ENCODE measurements at places on chromosomes 5 and 9. TPM values are rescaled to one million over a fixed set of nuclear protein-coding genes. Genes with fewer than 3 reads are reported as not detected.

CENPH gene
- total RNA-seq: 3.9 TPM

NDUFA8 gene
- total RNA-seq: 32.4 TPM

PCDHGB1 gene
- total RNA-seq: 3.9 TPM

NR2F1-AS1 gene
- total RNA-seq: 22.3 TPM

PDE6A gene
- 0.25 TPM for total RNA-seq

SLC9A3 gene
- 3.9 TPM for total RNA-seq

ADAMTSL2 gene
- total RNA-seq: 2.0 TPM

MLANA gene
- not detected for total RNA-seq

FGF10 gene
- total RNA-seq: 41.3 TPM

CERCAM gene
- total RNA-seq: 36.1 TPM

SPINK7 gene
- 65.3 TPM for total RNA-seq

CHSY3 gene
- 3.9 TPM for total RNA-seq

FOXD4L4 gene
- total RNA-seq: not detected

ARAP3 gene
- total RNA-seq: 13.3 TPM

CARTPT gene
- not detected for total RNA-seq

ALG2 gene
- 30.0 TPM for total RNA-seq

CCNJL gene
- total RNA-seq: 5.6 TPM

- no peak for DNase-seq
Measured at GRCh38 chr5:170491479-170491878, 12.3 kb upstream of the KCNIP1 start.

DNA sequence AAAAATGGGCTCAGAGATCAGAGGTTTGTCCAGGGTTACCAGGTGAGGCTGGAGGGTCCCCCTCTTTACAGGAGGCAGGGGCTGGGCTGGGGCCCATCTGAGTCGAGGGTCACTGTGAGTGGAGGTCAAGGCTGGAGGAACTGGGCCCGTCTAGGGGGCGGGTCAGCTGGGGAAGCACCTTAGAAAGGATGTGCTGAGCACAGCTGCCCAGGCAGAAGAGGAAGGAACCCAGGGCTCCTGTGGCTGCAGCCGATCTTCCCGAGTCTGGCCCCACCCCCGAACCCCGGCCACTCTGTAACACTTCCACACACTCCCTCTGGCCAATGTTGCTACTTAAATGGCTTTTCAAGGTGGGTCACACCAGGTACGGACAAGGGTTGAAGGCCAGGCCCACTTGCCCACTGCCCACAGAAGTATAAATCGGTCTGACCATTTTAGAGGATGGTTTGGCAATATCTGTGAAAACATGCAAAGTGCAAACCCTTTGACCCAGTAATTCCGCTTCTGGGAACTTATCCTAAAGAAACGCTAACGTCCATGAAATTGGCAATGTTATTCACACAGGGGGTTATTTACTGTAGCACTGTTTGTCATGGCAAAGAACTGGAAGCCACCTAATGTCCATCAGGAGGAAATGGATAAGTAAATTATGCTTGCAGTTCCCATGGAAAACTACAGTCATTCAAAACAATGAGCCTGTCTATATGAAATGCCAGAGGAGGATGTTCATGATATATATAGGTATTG, 30.5 kb upstream of the EEIG1 start:
- DNase-seq: no peak

DNA sequence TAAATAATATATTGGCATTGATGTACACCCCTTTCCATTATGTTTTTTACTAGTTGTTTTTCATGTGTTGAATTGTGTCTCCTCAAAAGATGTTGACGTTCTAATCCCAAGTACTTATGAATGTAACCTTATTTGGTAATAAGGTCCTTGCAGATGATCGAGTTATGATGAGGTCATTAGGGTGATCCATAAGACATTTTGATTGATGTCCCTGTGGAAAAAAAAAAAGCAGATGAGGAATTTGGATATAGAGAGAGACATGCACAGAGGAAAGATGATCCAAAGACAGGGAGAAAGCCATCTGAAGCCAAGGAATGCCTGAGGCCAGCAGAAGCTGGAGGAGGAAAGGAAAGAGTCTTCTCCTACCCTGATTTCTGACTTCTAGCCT, 632.7 kb downstream of the TLR4 start:
- DNase-seq: no peak

DNA sequence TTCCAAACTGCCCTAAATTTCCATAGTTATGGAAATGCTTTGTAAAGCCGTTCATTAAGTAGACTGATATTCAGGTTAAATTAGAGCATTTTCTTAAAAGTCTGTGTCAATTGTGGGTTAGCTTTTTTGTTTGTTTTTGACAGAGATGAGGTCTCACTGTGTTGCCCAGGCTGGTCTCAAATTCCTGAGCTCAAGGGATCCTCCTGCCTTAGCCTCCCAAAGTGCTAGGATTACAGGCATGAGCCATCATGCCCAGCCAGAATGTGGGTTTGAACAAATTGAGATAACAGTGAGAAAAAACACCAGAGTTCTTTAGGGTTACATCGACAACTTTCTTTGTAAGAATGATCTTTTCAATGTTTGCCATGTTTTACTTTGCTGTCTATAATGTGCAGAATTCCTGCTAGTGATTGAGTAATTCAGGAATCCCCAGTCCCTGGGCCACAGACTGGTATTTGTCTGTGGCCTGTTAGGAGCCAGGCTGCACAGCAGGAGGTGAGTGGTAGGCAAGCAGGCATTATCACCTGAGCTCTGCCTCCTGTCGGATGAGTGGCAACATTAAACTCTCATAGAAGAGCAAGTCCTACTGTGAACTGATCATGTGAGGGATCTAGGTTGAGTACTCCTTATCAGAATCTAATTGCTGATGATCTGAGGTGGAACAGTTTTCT, 80.5 kb downstream of the RAI14 start:
- DNase-seq: no peak

DNA sequence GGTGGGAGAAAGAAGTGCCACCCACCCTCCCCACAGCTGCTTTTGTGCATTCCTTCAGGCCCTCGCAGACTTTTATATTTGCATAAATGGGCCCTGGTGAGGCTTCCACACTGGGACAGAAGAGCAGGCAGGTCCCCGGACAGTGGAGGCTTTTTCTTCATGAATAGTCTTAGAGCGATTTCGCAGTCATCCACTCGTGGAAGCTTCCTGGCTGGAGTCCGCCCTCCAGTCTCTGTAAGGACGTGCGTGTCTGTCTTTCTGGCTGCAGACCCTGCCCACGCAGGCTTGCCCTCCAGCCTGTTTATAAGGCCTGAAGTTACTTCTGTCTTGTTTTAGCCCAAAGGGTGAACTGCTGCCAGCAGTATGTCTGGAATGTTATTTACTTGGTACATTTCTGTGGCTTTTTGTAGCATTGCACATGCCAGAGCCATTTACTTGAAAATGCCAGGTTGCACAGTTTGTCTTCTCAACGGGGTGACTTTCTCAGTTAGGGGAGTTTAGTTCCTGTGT, 195.7 kb downstream of the AOPEP start:
- peak; percentile 89 for DNase-seq

- no peak for DNase-seq
Measured at GRCh38 chr5:137218896-137219295, 280.2 kb downstream of the SPOCK1 start.

DNA sequence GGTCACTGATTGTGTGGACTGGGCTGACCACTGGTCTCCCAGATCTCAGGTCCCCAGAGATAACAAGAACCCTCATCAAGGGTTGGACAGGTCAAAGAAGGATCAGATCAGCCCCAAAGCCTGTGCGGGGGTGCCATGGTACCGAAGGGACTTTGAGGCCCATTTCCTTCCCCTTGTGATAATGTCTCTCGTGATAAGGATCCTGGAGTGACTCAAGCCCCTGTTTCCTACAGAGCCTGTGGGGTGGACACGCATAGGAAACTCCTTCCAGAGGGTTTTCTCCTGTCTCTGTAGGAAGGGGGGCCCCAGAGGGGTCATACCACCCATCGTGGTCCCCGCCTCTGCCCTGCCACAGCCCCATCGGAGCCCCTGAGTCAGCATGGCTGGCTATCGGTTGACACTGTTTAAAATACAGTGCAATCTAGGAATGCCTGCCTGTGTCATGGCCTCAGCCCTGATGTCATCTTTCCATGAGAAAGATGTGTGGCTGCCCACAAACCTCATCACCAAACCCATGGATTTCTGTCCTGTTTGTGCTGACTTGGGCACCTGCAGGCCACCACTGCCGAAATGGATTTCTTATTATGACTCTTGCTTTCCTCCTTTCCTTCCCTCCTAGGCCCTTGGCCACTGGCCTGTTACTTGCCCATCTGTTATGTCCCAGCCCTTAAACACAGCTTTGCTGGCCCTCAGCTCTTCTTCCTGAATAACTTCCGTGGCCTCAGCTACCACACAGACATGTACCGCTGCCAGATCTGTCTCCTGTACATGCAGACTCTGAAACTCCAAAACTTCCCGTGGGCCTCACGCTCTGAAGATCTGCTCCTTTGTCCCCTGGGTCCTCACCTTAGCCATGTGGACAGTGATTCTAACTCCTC, 2.9 kb upstream of the CSF2 start:
- DNase-seq: no peak

DNA sequence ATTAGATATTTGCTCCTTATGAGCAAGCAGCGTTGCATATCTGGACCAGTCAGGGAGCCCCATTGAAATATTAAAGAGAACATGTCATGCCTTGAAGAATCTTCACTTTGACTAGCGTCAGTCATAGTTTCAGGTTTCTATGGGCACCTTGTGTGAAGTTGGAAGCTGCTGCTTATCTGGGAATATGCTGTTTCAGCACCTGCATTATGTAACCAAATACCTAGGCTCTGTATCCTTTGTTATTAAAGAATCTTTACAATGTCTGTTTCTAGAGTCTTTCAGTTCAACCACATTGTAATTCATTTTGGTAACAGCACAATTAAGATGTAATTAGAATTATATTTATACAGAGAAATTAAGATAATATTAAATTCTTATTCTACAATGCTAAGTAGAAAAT, 818.8 kb upstream of the TYRP1 start:
- DNase-seq: no peak

- no peak for DNase-seq
Measured at GRCh38 chr5:156534906-156535485, 208.0 kb downstream of the SGCD start.

GRCh38 chr5:55934115-55934613, 60.6 kb downstream of the IL6ST start:
- no peak for DNase-seq

DNA sequence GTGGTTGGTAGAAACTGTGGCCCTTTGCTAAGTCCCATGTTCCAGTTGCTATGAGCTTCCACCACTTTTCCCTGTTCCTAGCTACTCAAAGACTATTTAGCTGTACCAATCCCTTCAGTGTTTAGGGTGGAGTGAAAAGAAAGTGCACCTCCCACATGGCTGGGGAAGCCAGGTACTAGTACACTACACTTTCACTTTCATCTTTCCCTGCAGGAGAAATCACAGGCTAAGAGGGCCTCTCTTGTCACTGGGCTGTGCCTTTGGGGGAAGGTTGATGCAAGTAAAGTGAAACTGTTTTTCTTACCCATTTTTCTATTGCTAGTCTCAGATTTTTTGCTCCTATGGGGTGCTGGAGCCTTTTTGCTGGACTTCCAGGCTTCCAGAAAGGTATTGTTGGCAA, 33.5 kb upstream of the CKS2 start:
- no peak for DNase-seq

DNA sequence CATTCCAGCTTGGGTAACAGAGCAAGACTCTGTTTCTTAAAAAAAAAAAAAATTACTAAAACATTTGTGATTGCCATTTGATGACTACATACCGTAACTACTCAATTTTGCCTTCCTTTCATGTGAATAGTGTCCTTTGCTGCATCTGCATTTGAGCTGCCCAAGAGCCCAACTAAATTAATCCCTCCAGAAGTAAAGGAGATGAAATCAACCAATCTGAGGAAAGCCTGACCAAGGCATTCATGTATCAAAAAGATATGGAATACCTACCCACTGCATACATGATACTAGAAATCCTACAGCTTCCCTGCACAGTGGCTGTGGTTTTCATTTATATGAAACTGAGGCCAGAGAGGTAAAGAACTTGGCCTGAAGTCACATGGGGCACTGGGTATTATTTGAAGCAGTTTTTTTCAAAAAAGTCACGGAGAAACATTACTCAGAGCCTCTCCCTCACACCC, 177.5 kb downstream of the AOPEP start:
- DNase-seq: peak; percentile 18

DNA sequence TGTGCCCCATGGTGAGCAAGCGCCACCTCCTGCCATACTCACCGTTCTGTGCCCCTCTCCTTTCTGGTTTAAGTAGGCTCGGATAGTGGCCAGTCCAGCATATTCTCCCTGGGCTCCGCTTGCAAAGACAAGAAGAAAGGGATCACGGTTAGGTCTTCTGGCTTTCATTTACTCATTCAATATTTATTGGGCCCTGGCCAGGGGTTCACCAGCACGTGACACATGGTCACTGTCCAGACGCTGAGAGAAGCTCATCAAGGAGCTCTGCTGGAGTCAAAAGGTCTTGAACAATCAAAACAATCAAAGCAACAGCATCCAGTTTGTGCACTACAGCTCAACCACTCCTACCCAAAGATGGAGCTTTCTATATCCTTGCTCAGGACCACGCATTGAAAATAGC, 80.2 kb downstream of the GLDC start:
- no peak for DNase-seq

DNA sequence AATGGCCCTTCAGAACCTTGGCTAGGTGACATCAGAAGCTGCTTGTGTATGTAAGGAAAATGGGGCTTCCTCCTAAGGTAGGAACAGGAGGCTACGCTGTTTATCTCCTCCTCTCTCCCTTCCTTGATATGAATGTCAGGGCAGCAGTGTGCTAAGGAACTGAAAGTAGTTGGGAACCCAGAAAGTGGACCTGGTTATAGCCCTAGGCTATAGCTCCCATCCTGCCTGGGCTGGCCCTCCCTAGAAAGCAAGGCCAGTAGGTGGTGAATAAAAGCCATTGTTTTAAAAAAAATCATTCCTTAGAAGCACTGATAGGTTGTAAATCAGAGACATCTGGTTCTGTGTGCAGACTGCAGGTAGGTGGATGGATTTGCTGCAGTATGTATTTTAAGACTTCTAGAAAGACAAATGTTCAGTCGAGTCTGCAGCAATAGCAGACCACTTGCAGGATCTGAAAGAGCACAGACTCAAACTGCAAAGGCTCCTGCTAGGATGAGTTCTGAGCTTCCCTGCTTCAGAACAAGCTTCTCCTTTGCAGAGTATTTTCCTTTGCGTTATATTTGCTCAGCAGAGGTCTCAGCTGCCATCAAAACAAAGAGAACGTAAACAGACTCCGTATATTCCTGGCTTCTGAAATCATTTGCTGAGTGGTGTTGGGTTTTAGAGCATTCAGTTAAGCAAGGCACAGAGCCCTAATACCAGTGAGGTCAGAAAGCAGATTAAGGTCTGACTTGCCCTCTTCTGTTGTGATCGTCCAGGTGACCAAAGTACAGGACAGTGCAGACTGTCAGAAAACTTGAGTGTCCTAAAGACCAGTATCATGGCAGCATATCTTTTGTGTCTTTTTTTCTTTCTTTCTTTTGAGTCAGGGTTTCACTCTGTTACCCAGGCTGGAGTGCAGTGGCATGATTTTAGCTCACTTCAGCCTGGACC, 20.1 kb upstream of the CFAP157 start:
- no peak for DNase-seq

DNA sequence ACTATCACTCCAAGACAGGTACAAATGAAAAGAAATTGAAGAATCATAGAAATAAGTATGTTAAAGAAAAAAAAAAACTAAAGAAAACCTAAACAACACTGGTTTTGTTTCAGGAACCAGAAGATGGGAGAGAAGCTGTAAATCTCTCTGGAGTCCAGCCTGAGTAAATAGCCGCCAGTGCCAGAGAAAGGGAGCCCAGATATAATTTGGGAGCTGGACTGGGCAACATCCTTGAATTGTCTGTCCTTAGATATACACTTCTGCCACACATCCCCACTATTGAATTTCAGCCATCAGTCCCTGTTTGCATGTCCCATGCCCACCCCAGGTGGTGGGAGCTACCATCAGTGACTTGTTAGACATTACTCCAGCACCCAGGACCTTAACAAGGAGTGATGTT, 979.6 kb downstream of the DTWD2 start:
- DNase-seq: no peak
